T-cell (primary cell): ENCODE measurements at places on chromosomes 4 and X.

DNA sequence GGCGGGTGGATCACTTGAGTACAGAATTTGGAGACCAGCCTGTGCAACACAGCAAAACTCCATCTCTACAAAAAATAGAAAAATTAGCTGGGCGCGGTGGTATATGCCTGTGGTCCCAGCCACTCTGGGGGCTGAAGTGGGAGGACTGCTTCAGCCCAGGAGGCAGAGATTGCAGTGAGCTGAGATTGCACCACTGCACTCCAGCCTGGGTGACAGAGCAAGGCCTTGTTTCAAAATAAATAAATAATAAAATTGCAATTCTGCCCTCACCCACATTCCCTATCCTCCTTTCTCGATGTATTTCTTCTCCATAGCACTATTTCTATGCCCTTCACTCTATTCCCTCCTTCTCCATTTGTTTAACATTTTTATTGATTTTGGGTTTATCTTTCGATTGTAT lies 8.7 kb upstream of the SLAIN2 start:
- no peak for DNase-seq

GRCh38 chr4:90181644-90182043 lies 54.5 kb downstream of the CCSER1 start:
- no peak for DNase-seq

- DNase-seq: no peak
Measured at GRCh38 chr4:78638337-78639172, 87.0 kb downstream of the ANXA3 start.

DNA sequence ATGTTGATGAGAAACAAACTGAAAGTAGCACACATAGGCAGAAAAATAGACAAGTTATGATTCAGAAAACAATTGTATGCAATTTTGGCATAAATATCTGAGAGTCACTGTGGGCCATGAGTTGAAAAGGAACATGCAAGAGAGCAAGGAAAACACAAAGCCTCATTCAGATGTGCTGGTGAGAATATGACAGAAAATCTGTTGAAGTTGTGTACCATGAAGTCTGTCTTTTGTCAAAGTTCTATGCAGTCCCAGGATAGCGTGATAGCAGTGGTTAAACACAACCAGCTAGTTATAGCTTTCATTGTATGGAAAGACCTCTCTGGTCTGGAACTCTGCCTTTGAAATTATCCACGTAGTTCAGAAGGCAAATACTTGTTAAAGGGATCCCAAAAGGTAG lies 53.0 kb downstream of the TMEM154 start:
- no peak for DNase-seq

GRCh38 chr4:153533387-153533786 lies 67.2 kb downstream of the TMEM131L start:
- DNase-seq: no peak
